COLO829 (cell line): ENCODE measurements at places on chromosomes 3 and 15.

DNA sequence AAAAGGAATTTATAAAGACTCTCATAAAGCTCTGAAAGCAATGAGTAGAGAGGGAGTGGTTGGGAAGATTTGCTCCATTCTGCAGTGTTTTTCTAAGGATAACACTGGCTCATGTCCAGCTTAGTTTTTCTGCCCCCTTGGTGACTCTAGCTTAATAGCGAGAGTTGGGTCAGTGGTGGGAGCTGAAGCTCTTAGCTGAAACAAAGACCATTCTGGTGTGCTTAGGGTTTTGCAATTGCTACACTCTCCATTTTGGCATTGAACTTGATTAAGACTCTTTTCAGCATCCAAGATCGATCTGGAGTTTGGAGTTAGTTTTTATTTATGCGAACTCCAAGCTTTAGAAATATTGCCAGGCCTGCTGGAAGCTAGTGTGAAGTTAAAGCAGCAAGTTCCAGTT lies 98.0 kb downstream of the ATG7 start:
- no peak for DNase-seq

DNA sequence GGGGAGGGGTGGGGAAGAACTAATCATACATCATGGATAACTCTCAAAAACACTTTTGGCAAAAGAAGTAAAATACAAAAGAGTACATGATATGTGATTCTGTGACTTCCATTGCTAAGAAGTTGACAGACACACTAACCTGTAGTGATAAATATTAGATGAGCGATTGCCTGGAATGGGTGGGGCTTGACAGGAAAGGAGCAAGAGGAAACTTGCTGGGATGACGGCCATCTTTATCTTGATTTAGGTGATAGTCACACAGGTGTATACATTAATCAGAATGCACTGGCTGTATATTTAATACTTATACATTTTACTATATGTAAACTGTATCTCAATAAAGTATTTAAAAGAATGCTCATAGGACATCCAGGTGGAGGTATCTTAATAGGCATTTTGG lies 13.1 kb downstream of the PARL start:
- DNase-seq: no peak

DNA sequence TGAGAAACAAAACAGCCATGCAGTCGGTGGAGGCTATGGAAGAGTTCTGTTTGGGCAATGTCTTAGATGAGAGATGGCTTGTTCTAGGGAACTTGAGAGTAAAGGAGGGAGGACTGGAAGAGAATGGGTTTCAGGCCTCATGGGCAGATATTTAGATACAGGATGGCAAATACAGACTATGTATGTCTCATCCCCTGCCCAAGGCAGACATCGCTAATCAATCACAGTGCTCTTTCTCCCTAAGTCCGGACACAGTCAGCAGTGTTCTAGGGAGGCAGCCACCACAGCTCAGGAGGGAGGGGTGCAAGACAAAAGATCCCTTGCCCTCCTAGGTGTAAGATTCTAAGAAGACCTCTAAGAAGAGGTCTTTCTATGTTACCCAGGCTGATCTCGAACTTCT lies 159.3 kb upstream of the TLE3 start:
- DNase-seq: no peak

DNA sequence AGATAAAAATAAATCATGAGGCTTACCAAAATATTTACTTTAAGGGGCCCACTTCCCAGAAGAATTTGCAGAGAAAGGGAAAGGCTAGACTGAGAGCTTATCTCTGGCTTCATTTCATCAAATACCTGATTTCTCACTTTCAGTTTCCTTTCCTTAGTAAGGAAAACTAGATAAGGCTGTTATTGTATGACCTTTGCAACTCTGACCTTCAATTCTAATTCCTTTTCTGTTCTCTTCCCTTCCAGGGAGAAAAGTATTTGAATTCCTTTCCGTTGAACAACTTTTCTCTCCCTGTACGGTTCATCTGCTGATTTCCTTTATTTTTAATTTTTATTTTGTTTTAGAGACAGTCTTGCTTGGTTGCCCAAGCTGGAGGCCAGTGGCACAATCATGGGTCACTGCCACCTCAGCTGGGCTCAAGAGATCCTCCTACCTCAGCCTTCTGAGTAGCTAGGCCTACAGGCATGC lies 7.1 kb upstream of the PXK start:
- DNase-seq: no peak
